Globus pallidus (tissue), 1 donor: ENCODE measurements at places on chromosomes 1 and 21.

GRCh38 chr1:27979151-27979858 is 19.5 kb downstream of the XKR8 start:
- peak; percentile 74 for DNase-seq

GRCh38 chr1:162551969-162552683 is 9.4 kb upstream of the UAP1 start:
- no peak for DNase-seq

DNA sequence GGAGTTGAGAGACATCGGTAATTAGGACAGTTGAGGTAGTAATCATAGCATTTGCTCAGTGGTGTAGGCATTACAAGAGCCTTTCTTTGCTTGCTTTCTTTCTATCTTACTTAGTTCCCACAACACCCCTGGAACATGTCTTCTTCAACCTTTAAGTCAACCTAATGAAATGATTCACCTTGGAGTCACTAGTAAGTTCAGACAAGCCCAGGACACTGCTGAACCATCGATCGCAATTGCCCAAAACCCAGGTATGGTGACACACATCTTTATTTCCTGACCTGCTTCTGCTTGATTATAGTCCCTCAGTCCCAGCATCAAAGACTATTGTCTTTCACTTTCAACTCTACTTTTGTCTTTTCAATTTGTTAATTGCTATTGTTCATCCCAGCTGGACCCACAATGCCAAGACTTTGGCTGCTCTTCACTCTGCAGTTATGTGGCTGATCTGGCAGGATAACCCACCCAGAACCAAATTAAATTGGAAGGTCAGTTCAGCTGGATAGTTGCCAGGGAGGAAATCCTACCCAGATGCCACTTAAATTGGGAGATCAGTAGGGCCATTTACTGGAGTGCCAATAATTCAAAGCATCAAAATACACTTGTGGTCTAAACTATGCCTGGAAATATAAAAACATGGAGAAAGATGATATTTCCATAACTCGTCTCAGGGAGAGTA is 272.9 kb downstream of the RWDD3 start:
- no peak for DNase-seq

GRCh38 chr1:39214714-39214997 is 10.2 kb downstream of the MACF1 start:
- DNase-seq, result peak; percentile 57

- no peak for DNase-seq
Observed at GRCh38 chr1:212974711-212975110, 24.4 kb downstream of the VASH2 start.

DNA sequence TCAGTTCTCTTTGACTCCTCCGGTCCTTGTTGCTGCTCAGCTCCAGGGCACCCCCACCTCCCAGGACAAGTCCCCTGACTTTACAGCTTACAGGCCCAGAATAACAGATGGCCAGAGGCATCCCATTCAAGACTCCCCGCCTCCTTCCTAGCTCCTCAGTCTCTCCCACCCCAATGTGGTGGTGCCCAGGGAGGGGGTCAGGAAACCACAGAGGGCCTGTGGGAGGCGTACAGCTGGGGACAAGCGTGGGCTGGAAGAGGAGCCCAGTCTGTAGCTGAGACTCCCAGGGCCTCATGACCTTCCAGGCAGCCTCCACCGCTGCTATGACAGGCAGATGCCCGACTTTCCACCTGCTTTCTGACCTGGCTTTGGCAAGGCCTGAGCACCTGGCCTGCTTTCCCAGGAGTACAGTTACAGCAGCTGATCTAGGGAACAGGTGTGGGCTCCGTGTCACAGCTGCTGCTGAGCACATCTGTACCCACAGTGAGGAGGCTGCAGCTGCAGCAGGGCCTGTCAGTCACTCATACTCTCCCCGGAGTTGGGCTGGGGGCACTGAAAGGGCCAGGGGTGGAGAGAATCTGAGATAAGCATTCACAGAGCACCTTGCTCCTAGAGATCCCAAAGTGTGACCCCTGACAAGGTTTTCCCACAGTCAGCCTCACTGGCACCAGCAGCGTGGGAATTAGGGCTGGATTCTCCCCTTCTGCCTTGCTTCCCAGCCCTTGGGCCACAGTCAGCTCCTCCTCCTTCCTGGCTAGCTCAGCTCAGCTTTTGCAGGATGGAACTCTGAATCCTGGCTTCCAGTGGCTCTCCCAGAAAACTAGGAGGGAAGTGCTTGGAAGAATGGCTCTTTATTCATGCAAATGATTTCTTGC is 7.1 kb upstream of the NAV1 start:
- no peak for DNase-seq

GRCh38 chr1:223750730-223751570 is 38.6 kb downstream of the CAPN2 start:
- DNase-seq, result no peak
